ENCODE measurements at places on chromosomes 16 and 17.
A peak's percentile ranks its signal among the peaks of the same experiment; 100 is the strongest.

GRCh38 chr17:17057057-17057551 lies 14.8 kb downstream of the MPRIP start:
- DNase-seq: no peak

DNA sequence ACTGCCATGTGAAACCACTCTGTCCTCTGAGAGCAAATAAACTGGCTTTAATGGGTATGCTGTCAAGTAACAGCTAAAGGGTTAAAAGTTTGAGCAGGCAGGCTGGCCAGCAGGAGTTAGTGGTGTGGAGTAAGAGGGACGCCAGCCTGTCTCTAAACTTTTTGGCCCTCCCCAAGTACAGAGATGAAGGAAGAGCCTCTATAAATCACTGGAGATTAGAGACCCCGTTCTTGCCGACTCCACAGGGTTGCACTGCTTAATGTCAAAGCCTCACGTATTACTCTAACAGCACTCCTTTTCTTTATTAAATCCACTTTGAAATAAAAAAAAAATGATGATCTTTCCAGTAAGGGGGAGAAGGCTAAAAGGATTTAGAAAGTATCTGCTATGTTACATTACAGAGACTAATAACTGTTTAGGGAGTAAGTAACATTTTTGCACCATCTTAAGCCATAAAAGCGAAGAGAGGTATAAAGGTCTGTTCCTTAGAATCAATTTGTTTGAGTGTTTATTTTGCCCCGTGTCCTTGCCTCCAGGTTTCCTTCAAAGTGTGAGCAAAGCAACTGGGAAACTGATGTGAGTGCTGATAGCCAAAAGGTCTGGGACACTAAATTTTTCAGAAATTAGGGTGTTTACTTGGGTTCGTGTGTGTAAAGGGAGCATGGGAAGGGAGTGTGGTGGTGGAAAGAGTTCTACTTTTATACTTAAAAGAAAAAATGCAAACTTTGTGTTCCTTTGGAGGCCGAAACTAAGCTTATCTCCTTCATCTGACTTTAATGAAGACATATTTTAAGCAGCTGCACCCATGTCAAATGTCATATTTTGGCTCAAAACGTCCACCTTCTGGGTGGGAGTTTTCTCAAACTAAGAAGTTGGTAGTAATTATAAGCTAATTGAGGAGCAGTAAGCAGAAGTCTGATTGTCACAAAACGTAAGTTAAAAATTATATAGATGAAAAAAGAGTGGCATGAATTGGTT lies 109.9 kb upstream of the TBX2 start:
- no peak for DNase-seq

DNA sequence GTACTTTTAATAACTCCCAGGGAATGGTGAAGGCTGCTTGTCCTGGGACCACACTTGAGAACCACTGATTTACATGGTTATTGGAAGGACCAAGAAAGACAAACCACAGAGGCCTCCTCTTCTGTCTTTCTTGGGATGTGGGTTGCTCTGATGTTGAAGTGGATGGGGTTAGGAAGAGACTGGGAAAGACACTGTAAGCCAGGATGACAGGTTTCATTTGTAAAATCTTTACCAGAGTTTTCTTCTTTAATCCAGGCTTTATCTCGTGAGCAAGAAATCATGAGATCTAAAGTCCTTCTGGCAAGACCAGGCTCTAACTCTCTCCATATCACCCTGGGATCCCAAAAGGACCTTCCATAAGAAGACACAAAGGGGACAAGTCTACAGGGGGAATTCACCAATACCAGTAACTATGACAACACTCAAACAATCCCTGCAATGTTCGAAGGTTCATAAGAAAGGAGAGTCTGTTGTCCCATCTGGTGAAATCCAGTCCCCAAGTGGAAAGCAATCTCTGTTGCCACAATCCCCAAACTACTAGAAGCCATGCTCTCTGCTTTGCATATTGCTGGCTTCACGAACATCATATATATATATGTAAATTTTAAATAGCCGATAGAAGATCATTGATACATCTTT lies 44.8 kb upstream of the CDRT4 start:
- DNase-seq: no peak

- no peak for DNase-seq
These were observed 321.0 kb downstream of the CPPED1 start for GRCh38 chr16:12482455-12483220.

- no peak for DNase-seq
These were observed 8.8 kb downstream of the MAP3K3 start for GRCh38 chr17:63631062-63631461.

DNA sequence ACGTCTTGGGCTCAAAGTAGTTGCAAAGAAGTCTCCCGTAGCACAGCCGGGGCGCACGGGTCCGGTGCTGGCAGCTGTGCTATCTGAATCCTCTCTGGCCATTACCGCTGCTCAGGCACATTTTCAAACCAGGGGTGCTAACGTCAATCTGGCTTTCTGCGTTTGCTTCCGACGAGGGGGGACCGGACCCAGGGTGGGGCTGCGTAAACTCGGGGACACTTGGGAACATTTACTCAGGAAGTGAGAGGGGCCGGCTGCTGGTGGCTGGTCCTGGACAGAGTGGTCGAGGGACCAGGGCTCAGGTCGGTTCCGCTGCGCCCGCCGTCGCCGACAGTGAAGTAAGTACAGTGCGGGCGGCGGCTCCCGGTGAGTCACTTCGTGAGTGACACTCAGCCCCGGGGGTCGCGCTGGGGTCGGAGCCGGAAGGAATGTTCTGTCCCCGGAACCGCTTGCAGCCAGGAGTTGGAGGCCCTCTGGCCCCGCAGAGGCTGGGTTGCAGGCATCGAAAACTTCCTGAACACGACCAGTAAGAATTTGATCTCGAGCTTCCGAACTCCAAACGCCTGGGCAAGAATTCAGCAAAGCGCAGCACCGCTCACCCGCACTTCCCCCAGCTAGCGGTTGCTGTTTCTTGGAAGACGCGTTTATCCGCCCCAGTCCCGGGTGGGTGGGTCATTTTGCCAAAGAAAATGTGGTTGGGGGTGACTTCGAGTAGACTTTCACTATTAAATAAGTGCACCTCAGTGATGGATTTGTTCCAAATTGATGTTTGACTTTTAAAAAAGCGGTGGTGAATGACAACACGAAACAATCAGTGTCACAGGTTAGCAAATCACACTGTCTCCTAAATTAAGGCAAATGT lies 1.4 kb upstream of the HS3ST3B1 start:
- DNase-seq: peak; percentile 32

DNA sequence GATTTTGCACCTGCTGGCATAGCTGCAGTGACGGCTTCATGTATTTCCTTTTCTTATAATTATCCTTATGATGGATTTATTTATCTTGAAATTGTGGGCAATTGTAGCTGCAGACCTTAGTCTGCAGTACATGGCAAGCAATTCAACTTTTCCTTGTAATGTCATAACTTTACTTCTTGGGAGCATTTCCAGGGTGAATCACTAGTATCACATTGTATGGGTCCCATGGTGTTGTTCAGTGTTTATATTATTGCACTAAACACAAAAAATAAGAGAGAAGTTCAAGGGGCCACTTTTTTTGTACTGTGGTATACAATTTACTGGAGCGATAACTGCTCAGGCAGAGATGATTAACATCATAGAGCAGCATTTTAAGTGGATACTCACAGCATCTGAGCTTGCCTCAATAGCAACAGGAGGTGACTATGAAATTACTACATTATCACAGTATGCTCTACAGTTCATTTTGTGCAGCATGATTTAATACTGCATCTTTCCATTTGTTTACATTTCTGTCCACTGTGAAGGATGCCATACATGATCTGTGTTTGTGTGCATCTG lies 169.5 kb downstream of the STX8 start:
- no peak for DNase-seq

- DNase-seq: no peak
These were observed 127.9 kb upstream of the CDH11 start for GRCh38 chr16:65249768-65250167.

- no peak for DNase-seq
These were observed 446.1 kb downstream of the SOX9 start for GRCh38 chr17:72566671-72567484.

GRCh38 chr17:47265983-47266541 lies 12.4 kb downstream of the ITGB3 start:
- DNase-seq: peak; percentile 20

DNA sequence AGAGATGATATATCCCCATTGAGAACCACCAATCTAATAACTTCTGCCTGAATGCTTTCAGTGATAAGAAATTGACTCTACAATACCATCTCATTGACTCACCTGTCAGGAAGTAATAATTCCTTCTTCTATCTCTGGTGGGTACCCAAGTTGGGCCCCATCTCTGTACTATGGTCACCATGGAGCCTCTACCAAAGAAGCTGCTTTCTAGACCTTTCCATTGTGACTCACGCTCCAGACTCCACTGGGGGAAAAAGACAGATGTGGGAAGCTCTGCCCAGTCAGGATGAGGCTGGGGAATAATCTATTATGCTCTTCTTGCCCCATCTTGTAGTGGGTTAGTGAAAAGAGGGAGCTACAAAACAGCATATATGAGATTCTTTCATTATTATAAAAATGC lies 100.4 kb downstream of the COPRS start:
- no peak for DNase-seq

GRCh38 chr16:73018821-73019456 lies 29.0 kb downstream of the ZFHX3 start:
- no peak for DNase-seq

DNA sequence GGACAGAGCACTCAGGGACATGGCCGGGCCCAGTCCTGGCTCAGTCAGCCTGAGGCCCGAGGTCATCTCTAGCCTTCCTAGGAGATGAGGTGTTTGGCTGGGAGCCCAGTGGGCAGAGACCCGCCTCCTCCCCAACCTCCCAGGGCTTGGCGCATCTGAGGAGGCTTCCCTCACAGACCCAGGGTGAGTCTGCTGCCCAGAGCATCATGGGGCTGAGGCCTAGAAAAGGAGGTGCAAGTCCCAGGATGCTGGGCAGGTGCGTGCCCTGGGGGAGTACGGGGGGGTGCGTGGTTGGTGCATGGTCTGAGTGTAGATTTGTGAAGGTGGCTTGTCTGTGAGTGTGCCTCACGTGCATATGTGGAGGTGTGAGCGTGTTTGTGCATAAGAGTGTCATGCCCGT lies 4.7 kb downstream of the PDE6G start:
- DNase-seq: no peak

DNA sequence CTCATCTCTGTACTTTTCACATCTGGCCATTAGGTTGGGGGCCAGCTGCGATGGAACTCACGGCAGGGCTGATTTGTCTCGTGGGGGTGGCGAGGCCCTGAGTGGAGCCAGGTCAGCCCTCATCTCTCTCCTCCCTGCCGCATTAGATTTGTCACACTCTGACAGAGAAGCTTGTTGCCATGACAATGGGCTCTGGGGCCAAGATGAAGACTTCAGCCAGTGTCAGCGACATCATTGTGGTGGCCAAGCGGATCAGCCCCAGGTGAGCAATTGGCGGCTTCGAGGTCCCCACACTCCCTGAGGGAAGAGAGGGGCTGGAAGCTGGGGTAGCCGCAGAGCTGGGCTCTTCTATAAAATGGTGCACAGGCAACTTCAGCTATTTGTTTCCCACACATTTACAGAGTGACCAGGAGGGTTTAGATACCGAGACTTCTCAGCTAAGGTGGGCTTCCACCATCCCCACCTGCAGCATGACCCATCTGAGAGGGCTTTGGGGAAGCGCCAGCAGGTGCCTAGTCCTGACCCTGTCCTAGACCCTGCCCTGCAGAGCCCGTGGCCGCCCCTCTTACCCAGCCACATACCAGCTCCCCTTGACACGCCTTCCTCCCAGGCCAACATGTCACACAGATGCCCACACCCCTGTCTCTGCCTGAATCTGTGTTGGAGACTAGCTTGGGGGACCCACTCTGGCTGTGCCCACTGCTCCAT lies 8.4 kb downstream of the TMEM98 start:
- no peak for DNase-seq

DNA sequence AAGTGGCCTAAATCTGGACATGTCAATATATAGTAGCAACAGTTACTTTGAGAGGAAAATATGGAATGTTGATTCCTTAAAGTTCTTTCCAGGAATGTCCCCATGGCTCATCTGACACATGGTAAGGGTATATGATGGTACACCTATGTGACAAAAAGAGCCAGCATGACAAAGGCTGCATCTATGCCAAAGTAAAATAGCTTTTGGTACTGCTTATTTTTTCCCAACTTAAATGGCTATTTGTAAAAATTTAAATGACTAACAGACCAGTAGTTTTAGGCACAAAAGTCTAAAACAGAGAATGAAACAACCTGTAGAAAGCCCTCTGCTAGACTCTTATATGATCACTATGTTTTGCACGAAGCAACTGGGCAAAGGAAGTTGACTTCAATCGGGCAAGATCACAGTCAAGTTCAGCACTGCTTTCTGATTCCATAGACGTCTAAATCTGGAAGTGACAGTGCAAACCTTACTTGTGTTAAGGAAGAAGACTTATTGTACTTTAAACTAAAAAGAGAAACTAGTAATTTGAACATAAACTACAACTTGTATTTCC lies 135.1 kb downstream of the SKAP1 start:
- no peak for DNase-seq

DNA sequence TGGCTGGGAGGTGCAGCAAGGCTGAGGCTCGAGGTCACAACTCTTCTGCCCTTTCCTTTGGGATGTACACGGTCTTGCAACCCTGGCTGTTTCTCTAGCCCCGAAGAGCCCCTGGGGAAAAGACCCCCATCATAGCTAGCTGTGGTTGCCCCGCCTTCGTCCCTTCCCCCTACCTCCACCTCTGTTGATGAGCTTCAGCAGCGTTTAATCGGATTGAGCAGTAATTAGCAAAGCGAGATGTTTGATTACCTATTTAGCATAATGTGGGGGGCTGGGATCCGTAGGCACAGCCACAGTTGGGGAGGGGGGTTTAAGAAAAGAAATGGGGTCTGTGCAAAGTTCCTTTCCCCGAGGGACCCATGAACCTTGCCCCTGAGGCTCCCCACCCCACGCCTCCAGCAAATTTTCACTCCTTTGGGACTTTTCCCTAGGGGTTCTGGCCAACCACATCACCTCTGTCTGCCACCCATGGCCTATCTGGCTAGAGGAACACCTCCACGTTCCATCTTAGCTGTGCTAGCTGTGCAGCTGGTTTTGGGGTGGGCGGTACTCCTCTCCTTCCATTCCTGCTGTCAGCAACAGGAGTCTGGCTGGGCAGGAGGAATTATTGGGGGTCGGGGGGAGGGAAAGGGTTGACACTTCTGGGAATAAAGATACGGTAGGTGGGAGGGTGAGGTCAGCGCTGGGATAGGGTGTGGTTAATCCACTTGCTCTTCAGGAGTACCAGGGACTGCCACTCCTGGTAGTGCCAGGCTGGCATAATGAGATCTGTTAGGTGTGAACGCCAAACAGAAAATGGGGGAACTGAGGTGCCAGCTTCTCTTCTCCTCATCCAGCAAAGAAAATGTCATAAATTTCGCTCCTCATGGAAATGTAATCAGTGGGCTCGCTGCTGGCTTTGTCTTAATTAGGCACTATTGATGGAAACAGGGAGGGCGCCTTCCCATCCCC lies 1.3 kb upstream of the DNAH2 start:
- no peak for DNase-seq
